ENCODE measurements at places on chromosomes 7 and 10.

- no peak for DNase-seq
Observed at GRCh38 chr10:122475591-122476332, 14.4 kb downstream of the HTRA1 start.

GRCh38 chr7:136859803-136860202, 8.6 kb upstream of the CHRM2 start:
- DNase-seq: no peak

GRCh38 chr7:610531-611280, 91.1 kb upstream of the PDGFA start:
- no peak for DNase-seq

DNA sequence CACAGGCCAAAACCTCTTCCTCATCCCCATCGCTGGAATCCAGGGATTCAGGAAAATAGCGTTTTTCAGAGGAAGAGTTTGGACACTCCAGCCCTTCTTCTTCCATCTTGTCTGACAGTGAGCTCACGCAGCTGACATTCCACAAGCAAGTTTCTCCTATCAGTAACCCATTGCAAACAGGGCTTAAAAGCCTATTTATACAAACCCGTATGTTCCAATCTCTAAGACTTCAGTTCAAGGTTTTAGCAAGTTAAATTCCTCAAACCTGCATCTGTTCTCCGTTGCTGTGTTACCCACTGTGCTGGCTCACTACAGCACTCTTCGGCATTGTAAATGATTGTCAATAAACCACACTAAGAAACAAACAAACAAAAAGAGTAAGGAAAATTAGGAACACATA, 373 bp downstream of the DHX32 start:
- no peak for DNase-seq

DNA sequence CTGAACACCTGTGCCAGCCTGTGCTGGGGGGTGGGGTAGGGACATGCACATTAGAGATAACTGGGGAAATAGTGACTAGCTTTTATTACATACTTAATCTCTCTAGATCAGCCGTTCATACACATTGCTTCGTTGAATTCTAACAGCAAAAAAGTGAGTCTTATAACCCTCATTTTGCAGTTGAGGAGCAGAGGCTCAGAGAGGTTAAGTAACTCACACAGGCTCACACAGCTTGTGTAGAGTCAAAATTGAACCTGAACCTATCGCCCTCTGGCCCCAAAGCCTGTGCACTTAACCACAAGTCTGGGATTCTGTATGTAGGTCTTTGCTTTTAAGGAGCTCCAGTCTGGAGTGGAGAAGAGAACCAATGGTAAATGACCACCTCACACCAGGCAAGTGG, 59.9 kb downstream of the CDH23 start:
- no peak for DNase-seq

DNA sequence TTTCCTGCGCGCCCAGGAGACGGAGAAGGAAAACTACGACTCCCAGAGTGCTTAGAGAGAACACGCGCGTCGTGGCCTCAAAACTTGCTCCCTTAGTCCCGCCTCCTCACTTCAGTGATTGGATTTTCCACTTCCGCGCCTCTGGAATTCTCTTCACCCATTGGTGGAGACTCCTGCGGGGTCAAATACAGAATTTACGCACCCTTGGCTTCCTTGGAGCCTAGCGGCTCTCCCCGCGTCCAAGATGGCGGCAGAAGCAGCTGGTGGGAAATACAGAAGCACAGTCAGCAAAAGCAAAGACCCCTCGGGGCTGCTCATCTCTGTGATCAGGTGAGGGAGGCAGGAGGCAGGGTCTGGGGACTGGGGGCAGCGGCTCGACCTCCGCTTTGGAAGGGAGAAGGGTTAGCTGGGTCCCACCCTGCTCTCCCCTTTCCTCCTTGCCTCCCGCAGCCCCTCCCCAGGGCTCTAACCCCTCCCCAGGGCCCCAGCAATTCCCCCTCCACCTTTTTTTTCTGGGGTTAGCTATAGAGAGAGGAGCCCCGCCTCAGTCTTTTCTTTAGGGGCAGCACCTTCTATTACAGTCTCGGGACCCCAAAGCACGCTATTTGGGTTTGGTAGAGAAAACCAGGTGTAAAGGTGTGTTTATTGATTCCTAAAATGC, at the start of gene EXOC4:
TSS of gene EXOC4 (plus strand) at position 221 of the 661 bp plus-strand sequence.
- peak; percentile 81 for DNase-seq

DNA sequence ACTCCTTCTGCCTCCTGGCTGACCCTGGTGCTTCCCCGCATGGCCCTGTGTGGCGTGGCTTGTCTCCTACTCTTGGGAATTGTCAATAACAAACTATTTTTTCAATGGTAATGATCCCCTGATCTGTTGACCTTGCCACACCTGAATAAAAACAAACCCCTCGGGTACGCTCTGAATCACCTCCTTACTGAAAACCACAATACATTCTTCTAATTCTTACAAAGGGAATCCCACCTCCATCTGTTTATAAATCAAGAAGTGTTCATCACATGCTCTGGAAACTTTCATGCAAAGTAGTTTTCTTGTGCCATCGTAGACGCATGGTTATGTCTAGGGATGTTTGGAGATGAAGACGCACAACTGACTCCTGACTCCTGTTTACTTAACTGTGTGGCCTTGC, 245.8 kb downstream of the FRMD4A start:
- DNase-seq: no peak

DNA sequence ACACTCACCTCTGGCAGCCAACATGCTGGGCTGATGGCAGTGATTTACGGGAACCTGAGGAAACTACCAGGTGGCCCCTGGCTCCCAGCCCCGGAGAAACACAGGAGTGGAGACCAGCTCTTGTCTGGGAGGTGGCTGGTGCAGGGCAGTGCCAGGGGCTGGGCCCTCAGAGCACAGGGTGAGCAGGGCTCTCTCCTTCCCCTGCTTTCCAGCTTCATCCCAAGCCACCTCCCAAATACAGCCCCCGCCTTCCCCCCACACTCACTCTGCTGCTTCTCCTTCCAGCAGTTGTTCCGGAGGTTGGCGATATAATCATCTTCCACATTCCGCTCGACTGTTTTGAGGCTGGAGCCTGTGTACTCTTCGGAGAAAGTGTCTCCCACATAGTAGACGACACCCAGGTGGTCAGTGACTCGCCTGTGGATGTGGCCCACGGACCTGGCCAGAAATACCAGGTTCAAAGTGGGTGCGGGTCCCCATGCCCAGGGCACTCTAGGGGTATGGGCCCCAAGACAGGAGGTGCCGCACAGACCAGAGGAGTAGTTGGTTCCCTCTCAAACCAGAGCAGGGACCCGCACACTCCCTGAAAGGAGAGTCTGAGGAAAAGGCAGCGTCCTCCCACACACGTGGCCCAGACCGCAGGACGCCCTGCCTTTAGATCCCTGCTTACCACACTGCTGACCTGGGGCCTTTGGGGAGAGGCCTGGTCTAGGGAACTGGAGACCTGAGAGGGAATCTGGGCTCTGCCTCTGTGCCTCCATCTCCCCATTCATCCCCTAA, 18.3 kb downstream of the DNAJB12 start:
- no peak for DNase-seq

- no peak for DNase-seq
Observed at GRCh38 chr10:86451604-86451960, 70.0 kb downstream of the WAPL start.

DNA sequence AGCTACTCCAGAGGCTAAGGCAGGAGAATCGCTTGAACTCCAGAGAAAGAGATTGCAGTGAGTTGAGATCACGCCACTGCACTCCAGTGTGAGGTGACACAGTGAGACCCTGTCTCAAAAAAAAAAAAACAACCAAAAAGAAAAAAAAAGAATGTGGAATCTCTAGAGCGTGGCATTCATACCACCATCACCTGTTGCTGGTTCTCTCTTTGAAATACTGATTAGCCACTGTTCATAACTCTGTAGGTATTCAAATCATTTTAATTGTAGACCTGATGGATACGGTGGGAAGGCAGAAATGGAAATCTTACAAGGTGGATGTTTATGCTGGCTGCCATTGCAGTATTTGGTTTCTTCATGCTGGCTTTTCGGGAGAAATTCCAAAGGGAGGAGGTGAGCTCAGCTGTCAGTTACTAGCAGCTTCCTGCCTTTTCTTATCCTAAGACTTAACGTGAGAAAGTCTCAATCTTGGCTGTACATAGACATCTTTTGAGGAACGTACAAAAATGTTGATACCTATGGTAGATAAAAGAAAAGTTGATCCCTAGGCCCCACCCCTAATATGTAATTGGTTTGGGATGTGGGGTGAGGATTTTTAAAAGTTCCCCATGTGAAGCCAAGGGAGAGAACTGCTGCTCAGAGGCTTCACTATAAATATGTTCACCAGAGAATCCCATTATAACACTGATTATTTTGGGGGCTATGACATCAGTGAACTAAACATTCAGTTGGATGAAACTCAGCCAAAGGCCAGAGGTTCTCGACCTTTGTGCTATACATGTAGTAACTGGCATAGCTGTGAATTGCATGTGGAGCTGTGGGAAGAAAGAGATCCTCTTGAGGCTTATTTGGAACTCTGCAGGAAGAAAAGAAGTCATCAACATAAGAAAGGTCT, 26.9 kb upstream of the MKLN1 start:
- no peak for DNase-seq

GRCh38 chr7:66698652-66699205, 41.8 kb upstream of the RABGEF1 start:
- DNase-seq: no peak

GRCh38 chr7:101736084-101736483, 81.3 kb upstream of the CUX1 start:
- DNase-seq: no peak

- no peak for DNase-seq
Observed at GRCh38 chr7:133530682-133531081, 277.8 kb downstream of the EXOC4 start.

- DNase-seq: no peak
Observed at GRCh38 chr7:55185321-55185802, 166.5 kb downstream of the EGFR start.

DNA sequence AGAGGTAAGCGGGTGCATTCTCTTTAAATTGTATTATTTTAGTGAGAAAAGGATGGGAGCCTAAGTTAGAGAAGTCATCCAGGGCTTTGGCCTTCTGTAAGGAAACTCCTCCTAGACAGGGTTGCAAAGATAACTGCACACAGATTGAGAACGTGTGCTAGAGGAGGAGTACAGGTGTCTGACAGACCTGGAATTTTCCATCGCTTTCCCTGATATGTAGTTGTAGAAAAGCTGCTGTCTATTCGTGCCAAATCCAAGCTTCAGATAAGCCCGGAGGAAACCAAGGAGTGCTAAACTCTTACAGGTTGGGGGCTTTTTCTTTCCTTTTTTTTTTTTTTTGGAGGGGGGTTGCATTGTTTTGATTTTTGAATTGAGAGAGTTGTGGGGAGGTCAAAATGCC, 23.1 kb downstream of the LRRC4 start:
- DNase-seq: no peak

GRCh38 chr10:22365233-22365632, 19.9 kb downstream of the SPAG6 start:
- DNase-seq: no peak

DNA sequence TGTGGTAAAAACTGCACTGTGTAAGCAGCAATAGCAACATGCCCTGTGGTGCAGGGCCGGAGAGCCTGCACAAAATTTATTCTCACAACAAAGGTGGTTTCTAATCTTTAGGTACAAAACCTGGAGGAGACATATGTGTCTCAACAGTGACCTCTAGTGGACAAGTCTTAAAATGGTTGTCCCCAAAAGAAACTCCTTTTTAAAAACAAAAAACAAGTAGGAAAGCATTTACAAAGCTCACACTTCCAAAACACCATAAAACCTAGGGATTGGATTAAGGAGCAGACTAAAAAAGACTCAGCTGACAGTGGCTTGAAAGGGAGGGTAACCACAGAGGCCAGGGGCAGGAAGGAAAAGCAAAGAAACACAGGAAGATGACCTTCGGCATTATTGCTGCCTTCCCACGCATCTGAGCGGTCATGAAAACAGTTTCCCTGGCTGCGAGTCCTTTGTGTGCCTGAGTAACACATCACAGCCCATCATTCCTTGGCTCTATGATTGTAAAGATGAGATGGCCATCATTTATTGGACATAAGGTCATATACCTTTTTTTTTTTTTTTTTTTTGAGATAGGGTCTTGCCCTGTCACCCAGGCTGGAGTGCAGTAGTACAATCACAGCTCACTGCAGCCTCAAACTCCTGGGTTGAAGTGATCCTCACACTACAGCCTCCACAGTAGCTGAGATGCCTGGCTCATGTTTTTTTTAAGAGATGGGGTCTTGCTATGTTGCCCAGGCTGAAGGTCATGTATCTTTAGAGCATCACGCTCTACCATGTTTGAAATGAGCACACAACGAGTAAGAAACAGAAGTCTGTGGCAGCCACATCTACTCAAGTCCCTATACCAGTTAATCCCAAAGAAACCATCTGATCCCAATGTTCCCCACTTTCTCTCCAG, 39.5 kb downstream of the RSU1 start:
- DNase-seq: no peak

- no peak for DNase-seq
Observed at GRCh38 chr10:128360783-128361182, 234.6 kb upstream of the MKI67 start.

DNA sequence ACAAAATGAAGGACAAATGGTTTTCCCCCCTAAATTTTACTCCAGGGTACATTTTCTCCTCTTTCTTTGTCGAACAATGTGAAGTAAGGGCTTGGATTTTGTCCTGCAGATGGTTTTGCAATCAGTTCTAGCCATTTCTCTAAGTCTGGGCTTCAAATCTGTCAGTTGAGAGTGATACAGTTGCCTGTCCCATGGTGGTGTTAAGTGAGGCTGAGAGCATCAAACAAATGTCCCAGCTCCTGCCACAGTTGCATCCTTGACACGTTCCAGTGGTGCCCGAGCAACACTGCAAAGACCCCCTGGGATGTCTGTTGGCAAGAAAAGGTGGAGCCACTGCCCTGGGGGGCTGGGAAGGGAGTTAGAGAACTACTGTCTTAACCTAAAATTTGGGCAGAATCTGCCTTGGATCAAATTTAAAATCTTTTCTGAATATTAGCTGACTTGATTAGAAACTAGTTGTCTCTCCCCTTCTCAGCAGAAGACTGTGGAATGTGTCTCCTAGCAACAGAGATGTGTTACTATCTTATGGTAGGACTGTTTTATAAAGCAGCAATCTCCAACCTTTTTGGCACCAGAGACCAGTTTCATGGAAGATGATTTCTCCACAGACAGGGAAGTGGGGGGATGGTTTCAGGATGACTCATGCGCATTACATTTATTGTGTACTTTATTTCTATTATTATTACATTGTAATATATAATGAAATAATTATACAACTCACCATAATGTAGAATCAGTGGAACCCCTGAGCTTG, 102.0 kb upstream of the STEAP1B start:
- no peak for DNase-seq

- DNase-seq: peak; percentile 100
Observed at GRCh38 chr7:100428967-100429636, 529 bp upstream of the MEPCE start.

DNA sequence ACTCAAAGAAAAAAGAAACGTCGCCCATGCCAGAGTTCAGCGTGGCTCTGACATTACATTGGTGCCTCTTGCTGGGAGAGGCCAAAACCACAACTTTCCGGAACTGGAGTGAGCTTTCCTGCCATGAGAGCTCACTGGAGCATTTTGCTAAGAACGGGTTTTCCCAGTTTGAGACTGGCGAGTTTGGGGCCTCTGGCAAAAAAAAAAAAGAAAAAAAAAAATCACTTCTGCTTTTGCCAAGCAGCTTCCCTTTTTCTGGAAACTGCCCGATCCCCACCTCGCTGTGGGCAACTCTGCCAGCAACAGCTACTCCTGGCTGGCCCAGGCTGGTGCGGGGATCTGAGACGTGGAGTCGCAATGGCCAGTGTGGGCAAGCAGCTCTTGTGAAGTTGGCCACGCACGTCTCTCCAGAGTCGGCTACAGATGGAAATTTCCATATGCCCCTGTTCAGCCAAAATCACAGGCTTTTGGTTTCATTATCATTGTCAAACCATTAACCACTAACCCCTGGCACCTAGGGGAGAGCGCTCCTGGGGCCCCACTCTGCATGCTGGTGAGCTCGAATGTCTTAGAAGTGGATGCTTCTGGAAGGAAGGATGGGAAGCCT, 25.7 kb downstream of the PRKAG2 start:
- no peak for DNase-seq

Data from activated T-helper 1 cell treated with anti-CD3 and anti-CD28 coated beads, Interleukin-2, amount 50 U/mL, for 16 hours (primary cell).